Progenitor cell of endocrine pancreas (in vitro differentiated cells): ENCODE measurements at places on chromosomes 16 and 17. TPM values are rescaled to one million over a fixed set of nuclear protein-coding genes. Genes with fewer than 3 reads are reported as not detected.
A peak's percentile ranks its signal among the peaks of the same experiment; 100 is the strongest.

GRCh38 chr17:38583828-38584349, 21.9 kb downstream of the SRCIN1 start:
- peak overlapping the region; percentile 88 for H3K27ac ChIP-seq
- no peak for DNase-seq
- H3K4me1 ChIP-seq: peaks cover 8% of the 10 kb centered on the region
- H3K4me3 ChIP-seq: no peak overlapping the region

STH gene
- not detected in 2 replicates for total RNA-seq

DNA sequence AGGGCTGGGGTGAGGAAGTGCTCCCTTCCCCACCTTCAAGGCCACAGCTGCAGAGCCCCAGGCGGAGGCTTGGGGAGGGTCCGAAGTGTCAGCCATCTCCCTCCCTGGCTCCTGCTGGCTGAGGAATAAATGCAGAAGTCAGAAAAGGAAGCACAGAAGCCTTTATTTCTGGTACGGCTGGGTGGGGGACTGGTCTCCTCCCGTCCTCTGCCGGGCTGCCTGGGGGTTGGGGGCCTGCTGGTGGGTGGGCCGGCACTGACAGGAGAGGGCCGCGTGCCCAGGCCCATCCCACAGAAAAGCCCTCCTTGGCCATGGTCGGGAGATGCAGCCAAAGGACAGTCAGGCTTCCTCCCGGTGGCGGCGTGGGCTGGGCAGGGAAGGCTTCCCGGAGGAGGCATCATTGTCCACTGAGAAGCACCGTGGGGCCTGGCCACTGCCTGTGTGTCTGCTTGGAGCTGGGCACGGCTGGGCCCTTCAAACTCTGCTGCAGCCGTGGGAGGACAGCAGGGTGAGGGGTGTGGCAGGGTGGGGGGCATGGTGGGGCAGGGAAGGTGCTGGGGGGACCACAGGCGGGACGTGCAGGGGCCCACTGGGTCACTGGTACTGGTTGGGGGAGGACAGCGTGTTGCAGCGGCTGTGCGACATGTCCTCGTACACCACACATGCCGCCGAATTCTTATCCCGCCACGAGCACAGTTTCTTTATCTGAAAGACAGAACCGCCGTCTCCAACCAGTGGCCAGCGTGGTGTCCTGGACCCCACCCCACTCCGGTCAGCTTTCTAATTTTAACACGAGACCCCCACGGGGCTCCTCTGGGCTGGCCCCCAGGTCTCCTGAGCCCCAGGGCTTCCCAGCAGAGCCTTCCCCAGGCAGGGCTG, 2.4 kb downstream of the CD7 start:
- H3K27me3 ChIP-seq: peaks cover 6% of the 10 kb centered on the region
- H3K4me3 ChIP-seq: no peak overlapping the region
- H3K4me1 ChIP-seq: peaks cover 7% of the 10 kb centered on the region
- no peaks in the 10 kb centered on the region for H3K36me3 ChIP-seq
- H3K27ac ChIP-seq: no peak overlapping the region

HOXB1 gene
- total RNA-seq: 0.96 and 2.2 TPM in 2 replicates

DNA sequence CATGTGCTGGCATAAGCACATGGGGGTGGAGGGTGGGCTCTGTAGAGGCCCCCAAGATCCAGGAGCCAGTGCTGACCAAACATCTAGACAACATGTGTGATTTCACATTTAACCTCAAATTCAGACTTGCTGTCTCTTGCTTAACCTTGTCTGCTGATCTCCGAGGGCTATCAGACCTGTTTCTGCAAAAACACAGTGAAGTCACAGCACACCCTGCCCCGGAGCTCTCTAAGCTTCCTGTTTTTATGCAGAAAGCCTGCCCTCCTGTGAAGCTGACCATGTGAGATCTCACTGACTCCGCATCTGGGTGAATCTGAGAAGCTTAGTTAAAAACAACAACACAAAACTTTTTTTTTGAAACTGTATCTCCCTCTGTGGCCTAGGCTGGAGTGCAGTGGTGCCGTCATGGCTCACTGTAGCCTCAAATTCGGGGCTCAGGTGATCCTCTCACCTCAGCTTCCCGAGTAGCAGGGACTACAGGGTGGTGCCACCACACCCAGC, 6.6 kb upstream of the DPEP2 start:
- DNase-seq: no peak
- no peaks in the 10 kb centered on the region for H3K36me3 ChIP-seq
- peaks cover 3% of the 10 kb centered on the region for H3K27me3 ChIP-seq
- no peaks in the 10 kb centered on the region for H3K4me1 ChIP-seq

SCGB1C2 gene
- not detected in 2 replicates for total RNA-seq

SOST gene
- total RNA-seq: 0.42 and 0.43 TPM in 2 replicates

DNA sequence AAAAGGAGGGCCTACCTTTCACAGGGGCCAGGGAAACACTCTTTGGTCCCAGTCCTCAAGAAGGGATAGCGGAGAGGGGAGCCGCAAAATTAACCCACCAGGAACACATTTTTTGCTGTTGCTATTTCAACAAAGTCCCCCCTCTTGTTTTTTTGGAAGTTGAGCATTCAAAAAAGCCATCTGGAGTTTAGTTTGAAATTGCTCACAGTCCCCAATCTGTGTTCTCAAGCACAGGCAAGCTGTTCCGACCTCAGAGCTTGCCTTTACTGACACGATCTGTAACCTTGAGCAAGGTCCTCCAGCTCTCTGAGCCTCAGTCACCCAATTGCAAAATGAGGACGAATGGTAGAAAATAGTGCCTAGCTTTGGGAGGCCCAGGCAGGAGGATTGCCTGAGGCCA, 131.1 kb downstream of the ZNF423 start:
- peaks cover 13% of the 10 kb centered on the region for H3K36me3 ChIP-seq
- H3K27me3 ChIP-seq: no peaks in the 10 kb centered on the region
- no peak for DNase-seq

DNA sequence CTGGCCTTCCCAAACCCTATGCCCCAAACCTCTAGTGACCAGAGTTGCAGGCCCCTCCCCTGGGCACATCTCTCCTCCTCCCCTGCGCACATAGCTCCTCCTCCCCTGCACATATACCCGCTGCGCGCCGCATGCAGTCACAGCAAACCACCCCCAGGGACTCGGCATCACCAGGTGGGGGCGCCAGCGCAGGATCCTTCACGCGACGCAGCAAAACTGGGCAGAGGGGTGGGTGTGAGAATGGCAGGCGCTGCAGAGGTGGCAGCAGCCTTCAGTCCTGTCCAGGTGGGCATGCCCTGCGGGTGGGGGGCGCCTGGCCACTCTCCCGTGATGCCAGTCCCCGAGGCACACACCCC, 5.6 kb downstream of the CORO6 start:
- H3K27me3 ChIP-seq: peaks cover 81% of the 10 kb centered on the region
- no peak overlapping the region for H3K27ac ChIP-seq
- no peak overlapping the region for H3K4me3 ChIP-seq
- no peaks in the 10 kb centered on the region for H3K36me3 ChIP-seq

TMEM94 gene
- total RNA-seq: 168 and 197 TPM in 2 replicates

- peaks cover 63% of the 10 kb centered on the region for H3K27me3 ChIP-seq
- H3K36me3 ChIP-seq: no peaks in the 10 kb centered on the region
- peaks cover 10% of the 10 kb centered on the region for H3K4me1 ChIP-seq
- no peak for DNase-seq
- no peak overlapping the region for H3K4me3 ChIP-seq
Observed at GRCh38 chr16:55811811-55812210, 21.1 kb downstream of the CES1 start.

GRCh38 chr16:965036-965395, 5.8 kb downstream of the LMF1 start:
- no peak for DNase-seq
- peak overlapping the region; percentile 87 for H3K27ac ChIP-seq
- peaks cover 12% of the 10 kb centered on the region for H3K4me1 ChIP-seq
- H3K4me3 ChIP-seq: no peak overlapping the region

DNA sequence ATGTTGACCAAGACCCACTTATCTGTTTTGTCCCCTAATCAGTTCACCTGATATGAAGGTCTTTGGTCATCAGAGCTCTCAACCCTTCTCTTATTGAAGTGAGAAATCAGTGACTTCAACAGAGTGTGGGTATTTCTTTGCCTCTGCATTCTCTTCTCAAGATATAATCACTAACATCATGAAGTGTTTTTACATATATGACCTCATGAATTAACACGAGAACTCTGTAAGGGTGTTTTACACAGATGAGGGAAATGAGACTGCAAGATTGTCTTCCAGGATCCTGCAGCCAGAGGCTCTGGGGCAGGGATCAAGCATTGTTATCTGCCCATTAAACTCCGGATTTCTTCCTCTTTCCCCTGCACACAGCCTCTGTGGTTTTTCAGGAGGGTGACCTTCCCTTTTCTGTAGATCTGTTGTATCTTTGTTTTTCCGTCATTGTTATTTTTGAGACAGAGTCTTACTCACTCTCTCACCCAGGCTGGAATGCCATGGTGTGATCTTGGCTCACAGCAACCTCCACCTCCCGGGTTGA, 22.7 kb downstream of the LCMT1 start:
- DNase-seq: no peak
- H3K27ac ChIP-seq: no peak overlapping the region
- no peaks in the 10 kb centered on the region for H3K27me3 ChIP-seq
- H3K36me3 ChIP-seq: peaks cover 13% of the 10 kb centered on the region
- H3K4me1 ChIP-seq: no peaks in the 10 kb centered on the region
